Activated CD8-positive, alpha-beta T cell treated with anti-CD3 and anti-CD28 coated beads, Interleukin-2, amount 10 ng/mL, durations not matched to agents 7 days and 5 days (primary cell): ENCODE measurements at places on chromosomes 6 and 20. TPM values are rescaled to one million over a fixed set of nuclear protein-coding genes. Genes with fewer than 3 reads are reported as not detected.

Gene PLG
- 0.55 TPM for total RNA-seq

Gene TREM2
- not detected for total RNA-seq

GRCh38 chr6:67870321-67870720, 764.8 kb upstream of the ADGRB3 start:
- DNase-seq, result no peak
- no peaks in the 10 kb centered on the region for H3K27me3 ChIP-seq
- no peaks in the 10 kb centered on the region for H3K36me3 ChIP-seq
- no peak overlapping the region for H3K4me3 ChIP-seq

Gene SMLR1
- total RNA-seq, result not detected

Gene ULBP2
- 0.60 TPM for total RNA-seq

Gene PANK2
- total RNA-seq, result 74.4 TPM

DNA sequence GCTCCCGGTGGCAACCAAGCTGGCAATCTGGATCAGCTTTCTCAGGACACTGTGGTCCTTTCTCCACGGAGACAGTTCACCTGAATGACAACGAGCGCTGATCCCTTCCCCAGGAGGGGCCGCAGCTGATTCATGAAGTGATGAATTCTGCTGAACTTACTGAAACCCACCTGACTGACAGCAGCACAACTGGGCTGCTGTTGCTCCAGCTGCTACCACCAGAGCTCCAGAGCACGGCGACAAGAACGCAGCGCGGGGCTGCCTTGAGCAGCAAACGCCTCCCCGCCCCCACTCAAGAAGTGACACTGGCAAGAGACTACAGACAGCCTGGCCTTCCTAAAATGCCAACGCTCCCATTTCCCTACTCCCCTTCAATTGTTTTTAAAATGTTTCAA, 10.0 kb downstream of the PXDC1 start:
- peaks cover 6% of the 10 kb centered on the region for H3K27me3 ChIP-seq
- no peak overlapping the region for H3K27ac ChIP-seq
- DNase-seq, result no peak
- H3K4me3 ChIP-seq, result no peak overlapping the region
- H3K36me3 ChIP-seq, result no peaks in the 10 kb centered on the region
- peaks cover 13% of the 10 kb centered on the region for H3K4me1 ChIP-seq

- H3K4me1 ChIP-seq, result peaks cover 21% of the 10 kb centered on the region
- no peak overlapping the region for H3K4me3 ChIP-seq
- H3K27me3 ChIP-seq, result no peaks in the 10 kb centered on the region
- DNase-seq, result no peak
Observed at GRCh38 chr6:37309692-37310091, 44.1 kb upstream of the RNF8 start.

- H3K36me3 ChIP-seq, result peaks cover 3% of the 10 kb centered on the region
- no peaks in the 10 kb centered on the region for H3K27me3 ChIP-seq
- DNase-seq, result no peak
- H3K27ac ChIP-seq, result no peak overlapping the region
Observed at GRCh38 chr6:7171733-7172132, 64.0 kb downstream of the RREB1 start.

DNA sequence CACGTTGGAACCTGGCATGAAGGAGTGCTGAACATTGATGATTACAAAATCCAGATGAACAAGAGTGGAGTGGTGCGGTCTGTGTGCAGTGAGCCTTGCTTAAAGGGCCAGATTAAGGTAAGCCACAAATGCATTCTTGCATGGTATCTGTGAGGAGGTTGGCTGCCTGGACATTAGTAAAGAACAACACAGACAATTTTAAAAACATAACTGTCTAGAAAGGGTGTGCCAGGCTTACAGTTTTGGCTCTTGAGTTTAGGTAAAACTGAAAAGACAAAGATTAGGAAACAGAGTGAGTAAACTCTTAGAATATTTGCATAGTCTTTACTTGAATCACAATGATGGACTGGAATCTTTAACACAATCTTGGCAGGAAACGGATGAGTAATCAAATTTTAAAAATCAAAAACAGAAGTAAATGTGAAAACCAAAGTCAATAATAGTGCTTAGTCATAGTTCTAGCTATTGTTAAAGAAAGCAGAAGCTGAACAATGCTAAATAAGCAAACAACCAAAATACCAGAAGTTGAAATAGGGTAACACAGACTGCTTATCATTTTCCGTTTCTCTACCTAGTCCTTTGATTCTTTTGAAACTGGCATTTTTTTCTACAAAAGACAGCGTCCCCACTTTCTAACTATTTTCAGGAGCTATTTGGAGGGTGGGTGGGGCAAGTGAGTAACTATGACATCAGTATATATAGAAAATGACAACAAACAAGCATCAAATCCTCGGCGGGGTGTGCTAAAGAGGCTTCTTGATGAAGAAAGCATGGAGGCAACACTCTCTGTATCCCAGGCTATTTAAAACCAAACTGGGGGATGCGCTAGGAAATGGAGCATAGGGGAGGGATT, 185.8 kb upstream of the RAB32 start:
- DNase-seq, result no peak
- H3K4me3 ChIP-seq, result no peak overlapping the region
- no peaks in the 10 kb centered on the region for H3K4me1 ChIP-seq
- no peak overlapping the region for H3K27ac ChIP-seq

- H3K4me1 ChIP-seq, result peaks cover 7% of the 10 kb centered on the region
- no peak overlapping the region for H3K27ac ChIP-seq
- peaks cover 18% of the 10 kb centered on the region for H3K36me3 ChIP-seq
- no peaks in the 10 kb centered on the region for H3K27me3 ChIP-seq
Observed at GRCh38 chr20:35462351-35462750, 7.0 kb downstream of the CEP250 start.

Gene SLC22A1
- total RNA-seq, result 0.16 TPM

GRCh38 chr20:22905658-22906057, 129.5 kb upstream of the SSTR4 start:
- H3K4me1 ChIP-seq, result no peaks in the 10 kb centered on the region
- H3K27ac ChIP-seq, result no peak overlapping the region
- no peak overlapping the region for H3K4me3 ChIP-seq
- DNase-seq, result no peak
- no peaks in the 10 kb centered on the region for H3K27me3 ChIP-seq

Gene BEND3
- 3.8 TPM for total RNA-seq

DNA sequence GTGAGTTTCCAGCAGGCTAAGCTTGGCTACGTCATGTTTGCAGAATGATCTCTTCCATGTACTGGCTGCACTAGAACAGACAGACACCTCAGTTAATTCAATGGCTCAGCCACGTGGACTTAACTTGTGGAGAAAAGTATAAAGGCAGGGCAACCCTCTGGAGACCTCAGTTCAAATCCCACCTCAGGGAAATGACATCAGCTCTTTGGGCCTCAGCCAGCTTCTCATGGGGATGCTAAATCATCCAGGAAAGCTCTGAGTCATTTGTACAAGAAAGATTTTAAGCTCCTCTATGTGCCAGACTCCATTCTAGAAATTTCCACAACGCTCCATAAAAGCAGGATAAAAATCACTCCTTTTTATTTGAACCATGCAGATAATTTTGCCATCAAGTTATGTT, 128.5 kb upstream of the SALL4 start:
- no peak overlapping the region for H3K4me3 ChIP-seq
- H3K36me3 ChIP-seq, result no peaks in the 10 kb centered on the region
- H3K4me1 ChIP-seq, result no peaks in the 10 kb centered on the region
- H3K27ac ChIP-seq, result no peak overlapping the region
- no peak for DNase-seq

GRCh38 chr20:4289875-4290274, 274.5 kb upstream of the RNF24 start:
- H3K27me3 ChIP-seq, result no peaks in the 10 kb centered on the region
- H3K36me3 ChIP-seq, result no peaks in the 10 kb centered on the region

Gene PLAGL2
- 22.9 TPM for total RNA-seq

Gene PCK1
- not detected for total RNA-seq

DNA sequence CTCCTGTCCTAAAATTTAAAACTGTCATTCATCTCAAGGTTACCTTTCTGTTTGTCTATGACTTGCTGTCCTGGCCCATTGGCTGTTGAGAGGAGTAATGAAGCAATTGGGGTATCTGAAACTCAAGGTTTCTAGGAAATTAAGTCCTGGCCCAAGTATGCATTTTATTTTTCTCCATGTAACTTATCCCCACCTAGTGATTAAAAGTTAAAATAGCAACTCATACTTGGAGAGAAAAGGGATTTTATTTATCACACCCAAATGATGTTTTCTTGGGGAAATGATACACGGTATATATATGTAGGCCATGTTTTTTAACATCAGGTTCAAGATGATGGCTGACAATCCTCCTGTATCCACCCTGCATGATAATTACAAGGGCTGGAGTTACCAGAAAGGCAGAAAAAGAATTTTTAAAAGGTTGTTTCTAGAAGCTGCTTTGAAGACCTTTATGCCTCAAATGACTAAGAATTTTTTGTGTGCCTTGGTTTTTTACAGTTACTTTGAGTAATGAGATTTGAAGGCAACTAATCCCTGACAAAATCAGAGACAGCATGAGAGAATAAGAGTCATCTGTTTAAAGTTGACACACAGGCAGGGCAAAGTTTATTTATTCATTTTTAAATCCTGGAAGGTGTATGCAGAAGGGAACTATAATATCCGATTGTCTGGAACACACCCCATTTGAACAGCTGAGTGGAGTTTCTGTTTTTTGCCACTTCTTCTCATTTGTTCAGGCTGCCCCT, 28.9 kb upstream of the C6orf58 start:
- H3K27me3 ChIP-seq, result peaks cover 26% of the 10 kb centered on the region
- H3K4me1 ChIP-seq, result no peaks in the 10 kb centered on the region
- H3K36me3 ChIP-seq, result no peaks in the 10 kb centered on the region
- H3K27ac ChIP-seq, result no peak overlapping the region
- DNase-seq, result no peak
- no peak overlapping the region for H3K4me3 ChIP-seq

GRCh38 chr20:6974838-6975237, 207.4 kb downstream of the BMP2 start:
- no peaks in the 10 kb centered on the region for H3K36me3 ChIP-seq
- no peak overlapping the region for H3K4me3 ChIP-seq
- no peak overlapping the region for H3K27ac ChIP-seq
- H3K27me3 ChIP-seq, result no peaks in the 10 kb centered on the region
- no peak for DNase-seq

GRCh38 chr6:14596410-14596809, 478.8 kb downstream of the CD83 start:
- no peaks in the 10 kb centered on the region for H3K36me3 ChIP-seq
- no peak overlapping the region for H3K4me3 ChIP-seq
- DNase-seq, result no peak
- H3K27me3 ChIP-seq, result peaks cover 5% of the 10 kb centered on the region
- peaks cover 8% of the 10 kb centered on the region for H3K4me1 ChIP-seq
- no peak overlapping the region for H3K27ac ChIP-seq

GRCh38 chr6:25918083-25918683, 12.3 kb downstream of the SLC17A2 start:
- DNase-seq, result no peak
- no peak overlapping the region for H3K4me3 ChIP-seq
- H3K4me1 ChIP-seq, result no peaks in the 10 kb centered on the region
- H3K36me3 ChIP-seq, result no peaks in the 10 kb centered on the region
- peaks cover 3% of the 10 kb centered on the region for H3K27me3 ChIP-seq

- no peaks in the 10 kb centered on the region for H3K36me3 ChIP-seq
- no peak overlapping the region for H3K27ac ChIP-seq
- no peak overlapping the region for H3K4me3 ChIP-seq
- no peak for DNase-seq
- no peaks in the 10 kb centered on the region for H3K4me1 ChIP-seq
Observed at GRCh38 chr6:120935908-120936307, 398.4 kb downstream of the TBC1D32 start.

- H3K36me3 ChIP-seq, result no peaks in the 10 kb centered on the region
- peaks cover 11% of the 10 kb centered on the region for H3K27me3 ChIP-seq
- H3K4me1 ChIP-seq, result no peaks in the 10 kb centered on the region
- DNase-seq, result no peak
- H3K27ac ChIP-seq, result no peak overlapping the region
Observed at GRCh38 chr6:79756496-79756895, 125.4 kb downstream of the SH3BGRL2 start.

- peaks cover 10% of the 10 kb centered on the region for H3K27me3 ChIP-seq
- H3K36me3 ChIP-seq, result no peaks in the 10 kb centered on the region
- no peak overlapping the region for H3K27ac ChIP-seq
- no peak for DNase-seq
Observed at GRCh38 chr6:134029495-134030455, 22.6 kb downstream of the SLC2A12 start.

DNA sequence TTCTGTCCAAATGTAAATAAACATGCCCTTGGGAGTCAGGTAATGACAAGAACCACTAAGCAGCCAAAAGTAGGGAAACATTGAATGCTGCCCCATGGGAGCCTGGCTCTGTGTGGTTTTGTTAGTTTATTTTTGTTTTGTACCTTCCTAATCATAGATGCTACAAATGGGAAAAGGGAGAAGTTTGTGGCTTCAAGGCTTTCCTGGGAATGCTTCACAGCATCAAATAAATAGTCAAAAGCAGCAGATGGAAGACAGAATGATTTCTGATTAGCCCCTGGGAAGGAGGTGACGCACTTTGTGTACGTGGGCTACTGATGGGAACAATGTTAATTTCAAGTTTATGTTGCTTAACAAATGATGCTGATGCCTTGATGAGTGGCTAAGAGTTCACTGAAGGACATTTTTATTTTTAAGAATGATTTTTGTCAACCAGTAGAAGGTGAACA, 532.7 kb downstream of the BCKDHB start:
- H3K36me3 ChIP-seq, result no peaks in the 10 kb centered on the region
- no peaks in the 10 kb centered on the region for H3K4me1 ChIP-seq
- no peaks in the 10 kb centered on the region for H3K27me3 ChIP-seq
- no peak overlapping the region for H3K27ac ChIP-seq
- H3K4me3 ChIP-seq, result no peak overlapping the region

Gene RPL10A
- total RNA-seq, result 1,443 TPM

Gene ZC2HC1B
- not detected for total RNA-seq

DNA sequence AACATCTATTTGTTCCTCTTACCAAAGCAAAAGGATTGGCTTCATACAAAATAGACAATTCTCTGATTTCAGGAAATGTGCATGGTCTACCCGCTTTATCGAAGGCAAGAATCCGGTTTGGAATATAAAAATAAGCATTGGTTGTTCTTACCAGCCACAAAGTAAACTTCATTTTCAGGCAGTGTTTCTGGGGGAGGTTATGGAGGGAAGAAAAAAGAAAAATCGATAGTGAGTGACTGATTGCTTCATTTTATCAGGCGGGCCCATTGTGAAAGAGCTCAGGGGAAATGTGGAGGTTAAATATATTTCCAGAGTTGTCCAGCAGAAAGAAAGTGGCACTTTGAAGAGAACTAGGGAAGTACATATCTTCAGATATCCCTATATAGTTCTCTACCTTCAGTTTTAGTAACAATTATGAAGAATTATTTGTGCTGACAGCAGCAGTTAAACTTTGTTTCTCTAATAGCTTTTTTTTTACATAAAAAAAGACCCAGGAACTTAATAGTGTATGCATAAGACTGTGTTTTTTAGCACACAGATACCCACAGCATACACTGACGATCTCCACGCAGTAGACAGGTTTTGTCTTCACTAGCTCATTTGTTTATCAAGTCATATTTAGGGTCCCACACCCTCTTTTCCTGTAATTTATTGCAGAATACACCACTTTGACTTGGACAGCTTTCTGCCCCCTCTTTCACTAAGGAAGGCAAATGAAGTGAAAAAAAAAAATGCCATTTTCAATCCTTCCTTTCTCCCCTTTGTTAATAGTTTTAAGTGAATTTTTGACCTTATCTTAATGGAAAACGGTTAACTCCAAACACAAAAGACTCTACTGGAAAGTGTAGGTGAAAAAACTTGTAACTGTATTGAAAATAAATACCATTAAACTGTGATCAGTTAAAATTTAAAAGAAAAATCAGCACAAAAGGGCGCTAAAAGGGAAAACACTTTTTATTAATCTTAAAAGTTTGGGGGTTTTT, 2.9 kb downstream of the POU3F2 start:
- H3K27me3 ChIP-seq, result peaks cover 72% of the 10 kb centered on the region
- DNase-seq, result no peak
- peaks cover 29% of the 10 kb centered on the region for H3K4me1 ChIP-seq
- peaks cover 4% of the 10 kb centered on the region for H3K36me3 ChIP-seq

- H3K27ac ChIP-seq, result no peak overlapping the region
- no peaks in the 10 kb centered on the region for H3K4me1 ChIP-seq
- H3K4me3 ChIP-seq, result no peak overlapping the region
Observed at GRCh38 chr6:19037607-19038006, 650.5 kb downstream of the RNF144B start.
